ENCODE measurements at places on chromosomes 13 and 19. TPM values are rescaled to one million over a fixed set of nuclear protein-coding genes. Genes with fewer than 3 reads are reported as not detected.

Gene SIGLEC5
- 0.93 TPM for total RNA-seq

Gene KLF1
- not detected for total RNA-seq

Gene TDRD12
- total RNA-seq, result 0.29 TPM

Gene COL5A3
- 2.6 TPM for total RNA-seq
